HTR-8/SVneo (cell line): ENCODE measurements at places on chromosomes 11 and 22.

GRCh38 chr11:334264-334994, 13.8 kb upstream of the IFITM3 start:
- no peak for DNase-seq

DNA sequence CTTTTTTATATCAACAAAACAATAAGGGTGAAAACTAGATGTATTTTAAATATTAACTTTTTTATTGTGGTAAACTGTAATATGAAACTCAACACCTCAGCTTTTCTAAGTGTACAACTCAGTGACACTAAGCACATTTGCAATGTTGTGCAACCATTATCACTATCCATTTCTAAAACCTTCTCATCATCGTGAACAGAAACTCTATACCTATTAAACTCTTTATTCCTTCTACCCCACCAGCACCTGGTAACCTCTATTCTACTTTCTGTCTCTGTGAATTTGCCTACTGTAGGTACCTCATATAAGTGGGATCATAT, 9.4 kb downstream of the HORMAD2 start:
- no peak for DNase-seq

GRCh38 chr22:32335471-32335870, 22.2 kb upstream of the RFPL3 start:
- no peak for DNase-seq

DNA sequence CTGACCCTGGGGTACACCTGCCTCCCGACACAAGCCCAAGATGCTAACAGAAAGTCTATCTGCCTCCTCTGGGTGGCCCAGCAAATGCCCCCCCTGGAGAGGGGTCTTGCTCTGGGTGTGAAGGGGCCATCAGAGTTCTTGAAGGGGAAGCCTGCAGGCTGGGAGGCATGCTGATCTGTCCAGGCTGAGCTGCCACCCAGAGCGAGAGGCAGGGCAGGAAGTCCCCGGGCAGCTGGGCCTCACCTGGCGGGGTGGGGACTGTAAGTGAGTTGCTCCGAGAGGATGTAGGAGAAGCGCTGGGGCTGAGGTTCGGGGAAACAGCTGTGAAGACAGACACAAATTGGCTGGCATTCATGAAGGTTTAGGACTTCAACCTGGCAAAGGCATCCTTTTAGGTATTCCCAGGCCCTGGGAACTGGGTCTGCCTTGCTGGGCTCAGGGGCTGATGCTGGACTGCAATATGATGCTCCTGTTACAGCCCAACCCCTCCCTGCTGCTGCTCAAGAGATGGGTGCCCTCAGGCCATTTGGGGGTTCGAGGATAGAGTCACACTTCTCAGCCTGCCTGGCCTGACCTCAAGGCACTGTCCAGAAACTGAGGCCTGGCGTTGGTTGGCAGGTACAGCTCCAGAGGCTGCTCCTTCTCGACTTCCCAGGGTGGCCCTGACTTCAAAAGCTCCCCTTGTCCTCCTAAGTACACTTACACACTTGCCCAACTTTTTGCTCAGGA, 60.2 kb upstream of the LYVE1 start:
- DNase-seq: no peak

GRCh38 chr22:38426628-38427027, 28.4 kb downstream of the KCNJ4 start:
- DNase-seq: no peak

GRCh38 chr11:77611921-77612320, 22.2 kb downstream of the AQP11 start:
- no peak for DNase-seq
